ENCODE measurements at places on chromosomes 6 and 20.

DNA sequence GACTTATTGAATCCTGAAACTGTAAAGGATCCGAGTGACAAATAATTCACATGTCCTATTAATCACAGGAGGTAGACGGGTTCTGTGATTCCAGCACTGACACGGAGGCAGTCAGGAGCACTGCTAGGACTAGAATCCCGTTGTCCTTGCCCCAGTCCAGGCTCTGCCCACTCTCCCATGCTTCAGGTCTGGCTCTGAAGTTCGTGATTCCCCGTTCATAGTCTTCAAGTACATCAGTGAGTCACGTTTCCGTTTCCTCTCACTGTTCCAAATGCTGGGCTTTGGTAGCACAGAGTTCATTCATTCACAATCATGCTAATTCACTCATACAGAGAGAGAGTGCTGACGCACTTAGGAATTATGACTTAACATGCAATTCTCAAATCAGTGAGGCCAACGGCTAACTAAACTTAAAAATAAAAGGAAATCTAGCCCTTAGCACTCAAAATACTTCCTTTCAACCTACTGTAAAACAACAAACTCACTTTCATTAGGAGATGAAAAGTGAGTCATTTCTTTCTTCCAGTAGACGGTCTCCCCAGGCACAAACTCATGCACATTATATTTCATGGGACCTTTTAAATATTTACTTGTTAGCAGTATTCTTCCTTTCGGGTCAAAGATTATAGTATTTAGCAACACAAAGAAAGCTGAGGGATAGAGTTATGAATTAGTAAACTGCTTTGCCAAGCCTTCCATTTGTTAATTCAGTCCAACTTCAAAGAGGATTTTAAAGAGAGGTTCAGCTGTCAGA is 94.0 kb upstream of the NHSL1 start:
- no peak for DNase-seq

- DNase-seq: no peak
These were observed 125.1 kb downstream of the PHACTR1 start for GRCh38 chr6:12841619-12842018.

GRCh38 chr6:136549300-136550044 is 750 bp downstream of the MAP7 start:
- no peak for DNase-seq

GRCh38 chr6:45472382-45472781 is 94.6 kb upstream of the SUPT3H start:
- no peak for DNase-seq

GRCh38 chr6:140636271-140636907 is 1261.9 kb upstream of the CITED2 start:
- DNase-seq: no peak

DNA sequence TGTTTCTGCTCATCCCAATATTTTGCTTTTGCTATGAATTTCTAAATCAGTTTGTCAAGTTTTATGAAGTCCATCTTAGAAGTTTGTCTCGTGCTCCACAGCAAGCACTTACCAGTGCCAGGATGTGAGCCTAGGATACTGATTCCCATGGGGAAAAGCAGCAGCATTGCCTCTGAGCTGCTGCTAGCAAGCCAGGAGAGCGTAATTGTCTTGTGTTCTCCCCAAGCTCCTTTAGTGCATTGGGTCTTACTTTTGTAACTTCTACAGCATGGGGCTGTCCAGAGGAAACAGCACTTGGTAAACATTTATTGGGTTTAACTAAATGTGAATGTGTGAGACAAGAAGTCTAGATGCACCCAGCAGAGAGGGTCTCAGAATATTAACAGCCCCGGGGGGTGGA is 76.1 kb downstream of the RNF182 start:
- DNase-seq: no peak

DNA sequence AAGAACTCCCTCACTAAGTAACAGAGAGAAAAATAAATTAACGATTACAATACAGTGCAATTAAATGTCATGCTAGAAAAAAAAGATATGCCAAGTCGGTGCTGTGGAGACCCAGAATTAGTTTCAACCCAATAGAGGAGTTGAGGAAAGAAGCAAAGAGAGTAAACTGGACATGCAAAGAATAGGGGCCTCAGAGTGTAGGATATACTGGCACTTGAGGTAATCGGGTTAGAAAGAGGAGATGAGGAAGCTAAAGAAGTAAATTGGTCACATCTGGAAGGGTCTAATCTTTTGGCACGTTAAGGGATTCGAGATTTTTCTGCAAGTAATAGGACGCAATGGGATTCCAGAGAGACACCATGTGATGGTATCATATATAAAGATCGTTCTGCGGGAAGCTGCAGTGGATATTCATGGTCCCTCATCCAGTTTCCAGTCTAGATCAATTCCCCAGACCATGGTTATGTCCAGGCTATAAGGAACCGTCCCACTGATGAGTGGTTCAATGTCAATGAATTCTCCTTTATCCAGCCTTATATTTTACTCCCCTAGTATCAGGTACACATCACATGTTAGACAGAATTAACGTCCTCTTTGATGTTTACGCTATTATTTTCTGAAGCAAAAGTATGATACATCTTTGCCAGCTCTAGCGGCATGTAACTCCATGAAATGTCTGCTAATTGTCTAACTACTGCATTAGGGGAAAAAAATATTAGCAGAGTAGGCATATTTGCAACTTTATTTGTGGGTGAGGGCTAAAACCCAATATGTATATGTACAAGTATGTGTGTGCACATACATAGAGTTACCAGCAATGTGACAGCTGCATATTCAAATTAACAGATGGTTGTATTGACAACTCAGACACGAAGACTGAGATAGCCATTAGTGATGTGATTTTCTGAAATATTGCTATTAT is 1.1 kb upstream of the TBC1D32 start:
- DNase-seq: no peak

GRCh38 chr6:147699637-147700036 is 191.1 kb downstream of the SAMD5 start:
- no peak for DNase-seq

DNA sequence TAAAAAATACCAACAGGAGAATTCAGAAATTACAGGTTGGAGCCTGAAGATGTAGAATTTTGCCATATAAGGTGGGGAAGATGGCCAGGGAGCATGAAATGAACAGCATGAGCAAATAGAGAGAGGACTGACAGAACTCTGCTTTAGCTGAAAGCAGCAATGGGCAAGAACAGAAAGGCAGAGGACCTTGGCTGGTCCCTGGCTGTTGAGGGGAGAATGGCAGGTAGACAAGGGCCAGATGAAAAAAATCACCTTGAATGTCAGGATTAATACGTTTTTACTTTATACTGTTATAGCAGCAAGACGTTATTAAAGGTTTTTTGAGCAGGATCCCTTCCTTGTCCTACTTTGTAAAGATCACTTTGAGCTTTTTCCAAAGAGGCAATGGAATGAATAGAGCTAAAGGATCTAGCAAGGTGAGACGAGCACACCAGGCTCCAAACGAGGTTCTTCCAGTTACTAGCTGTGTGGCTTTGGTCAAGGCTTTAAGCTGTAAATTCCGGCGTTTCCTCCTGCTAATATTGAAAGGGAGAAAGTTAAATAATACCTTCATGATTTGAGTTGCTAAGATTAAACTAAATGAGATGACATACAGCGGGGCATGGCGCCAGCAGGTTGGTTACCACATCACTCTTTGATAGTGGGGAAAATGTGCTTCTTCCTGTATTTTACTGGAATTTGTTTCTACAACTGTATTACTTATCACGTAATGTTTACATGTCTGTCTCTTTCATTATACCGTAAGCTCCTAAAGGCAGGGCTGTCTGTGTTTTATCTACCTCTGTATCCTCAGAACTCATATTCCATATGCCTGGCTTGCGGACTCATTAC is 776 bp downstream of the PPIL1 start:
- DNase-seq: no peak

DNA sequence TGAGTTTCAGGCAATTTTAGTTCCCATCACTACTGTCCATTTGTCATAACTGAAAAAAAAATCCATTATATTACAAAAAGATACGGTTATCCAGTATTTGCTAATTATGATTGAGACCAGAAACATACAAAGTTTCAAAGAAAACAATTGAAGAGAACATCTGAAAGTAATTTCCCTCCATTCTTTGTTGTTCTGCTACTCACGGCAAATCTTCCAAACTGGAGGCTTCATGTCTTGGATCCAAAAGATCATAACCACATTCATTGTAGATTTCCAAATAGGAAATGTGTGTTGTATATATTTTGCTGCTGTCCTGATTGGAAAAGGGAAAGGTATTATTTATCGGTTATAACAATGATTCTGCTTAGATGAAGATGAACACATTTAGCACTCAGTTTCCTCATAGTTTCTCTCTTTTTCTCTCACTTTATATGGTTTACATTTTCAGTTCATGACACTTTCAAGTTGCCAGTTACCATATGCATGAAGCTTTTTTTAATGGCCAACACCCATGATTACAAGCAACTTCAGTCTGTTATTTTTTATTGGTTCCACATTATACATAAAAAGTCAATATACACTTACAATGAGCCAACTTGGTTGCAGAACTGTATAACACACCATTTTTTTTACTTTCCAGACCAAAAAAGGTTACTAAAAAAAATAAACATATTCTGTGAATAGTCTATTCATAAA is 90.4 kb downstream of the KIF6 start:
- no peak for DNase-seq

GRCh38 chr6:24060982-24061754 is 64.8 kb upstream of the NRSN1 start:
- no peak for DNase-seq

DNA sequence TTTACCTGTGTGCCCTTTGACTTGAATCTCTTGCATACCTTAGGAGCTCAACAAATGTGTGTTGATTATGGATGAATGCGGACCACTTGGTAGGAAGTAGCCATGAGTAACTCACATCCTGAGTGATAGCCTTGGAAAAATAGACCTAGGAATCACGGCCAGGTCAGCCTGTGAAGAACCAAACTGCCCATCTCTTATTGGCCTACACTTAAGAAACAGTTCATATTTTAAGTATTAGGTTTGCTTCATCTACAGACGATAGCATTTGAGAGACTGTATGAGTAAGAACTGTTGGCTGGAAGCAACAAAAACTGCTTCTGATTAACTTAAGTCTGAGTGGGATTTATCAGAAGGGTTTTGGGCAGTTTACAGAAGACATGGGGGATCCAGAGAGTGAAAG is 320.1 kb upstream of the PRND start:
- DNase-seq: no peak

GRCh38 chr20:60210779-60211617 is 252.8 kb downstream of the CDH26 start:
- peak; percentile 21 for DNase-seq

- DNase-seq: no peak
These were observed 42.8 kb downstream of the SLC35B3 start for GRCh38 chr6:8392569-8392968.

GRCh38 chr6:69693762-69694161 is 103.0 kb downstream of the LMBRD1 start:
- no peak for DNase-seq

- DNase-seq: no peak
These were observed 654.8 kb downstream of the UTRN start for GRCh38 chr6:144939921-144940320.

DNA sequence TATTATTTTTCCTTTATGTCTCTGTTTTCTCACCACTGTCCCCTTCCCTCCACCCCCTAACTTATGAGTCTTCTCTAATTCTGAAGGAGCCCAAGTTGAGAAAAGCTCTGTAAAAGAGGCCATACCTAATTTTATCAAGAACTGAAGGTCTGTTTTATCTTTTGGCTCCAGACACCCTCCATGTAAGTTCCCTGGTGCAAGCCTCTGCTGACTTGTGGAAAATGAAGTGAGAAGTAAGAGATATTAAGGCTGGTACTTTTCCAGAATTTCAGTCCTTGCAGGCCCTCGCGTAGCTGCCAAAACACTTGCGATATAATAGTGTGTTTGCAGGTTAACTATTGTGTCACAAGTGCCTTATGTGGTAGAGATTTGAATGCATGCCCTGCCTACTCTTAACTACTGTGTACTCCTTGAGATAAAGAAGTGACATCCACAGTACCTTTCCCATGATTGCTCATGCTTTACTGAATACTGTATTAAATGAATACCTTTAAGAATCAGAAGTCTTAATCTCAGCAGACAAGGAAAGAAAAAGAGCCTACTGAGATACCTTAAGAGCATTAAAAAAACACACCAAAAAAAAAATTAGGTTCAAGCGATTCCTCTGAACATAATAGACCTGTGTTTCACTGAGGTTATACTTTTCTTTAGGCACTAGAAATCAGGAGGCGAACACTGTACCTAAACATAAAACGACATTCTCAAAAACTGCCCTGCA is 143.6 kb upstream of the ZNF184 start:
- no peak for DNase-seq

GRCh38 chr6:105226598-105227294 is 46.9 kb upstream of the POPDC3 start:
- DNase-seq: no peak

GRCh38 chr6:25698631-25699030 is 46.6 kb downstream of the SCGN start:
- no peak for DNase-seq

- DNase-seq: no peak
These were observed 15.8 kb upstream of the THBS2 start for GRCh38 chr6:169269180-169270076.

GRCh38 chr6:84766118-84766798 is 1.9 kb upstream of the TBX18 start:
- no peak for DNase-seq

DNA sequence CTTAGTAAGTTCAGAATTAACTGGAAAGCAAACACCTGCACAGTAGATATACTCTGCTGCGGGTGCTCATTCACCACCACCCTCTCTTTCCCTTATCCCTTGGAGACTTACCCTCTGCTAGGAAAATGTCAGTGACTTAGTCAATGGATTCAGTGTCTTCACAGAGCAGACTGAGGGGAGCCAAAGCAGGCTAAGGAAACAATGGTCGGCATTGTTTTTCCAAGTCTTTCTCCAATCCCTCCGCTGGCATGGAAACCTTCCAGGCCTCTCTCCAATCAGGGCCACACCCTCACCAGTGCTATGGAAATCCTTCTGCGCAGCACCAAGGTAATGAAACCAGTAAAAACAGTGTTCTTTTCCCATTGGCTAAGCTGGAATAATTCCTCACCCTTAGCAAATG is 531.2 kb downstream of the TFAP2B start:
- no peak for DNase-seq

DNA sequence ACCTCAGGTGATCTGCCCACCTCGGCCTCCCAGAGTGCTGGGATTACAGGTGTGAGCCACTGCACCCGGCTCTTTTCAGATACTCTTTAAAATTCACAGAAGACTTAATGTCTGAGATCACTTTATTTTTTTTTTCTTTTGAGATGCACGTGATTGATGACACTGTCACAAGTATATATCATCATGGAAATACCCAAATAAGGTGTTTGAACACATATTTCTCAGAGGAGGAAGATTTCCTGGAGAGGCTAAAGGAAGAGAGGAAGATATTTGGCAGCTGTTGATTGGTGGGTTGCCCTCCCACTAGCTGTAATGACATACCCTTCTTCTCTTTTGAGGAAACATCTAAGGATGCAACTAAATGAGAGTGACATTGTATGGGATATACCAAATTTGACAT is 225.9 kb upstream of the CITED2 start:
- DNase-seq: no peak

Data from activated naive CD4-positive, alpha-beta T cell (primary cell).